ENCODE measurements at places on chromosomes 11 and 22. TPM values are rescaled to one million over a fixed set of nuclear protein-coding genes. Genes with fewer than 3 reads are reported as not detected.

DNA sequence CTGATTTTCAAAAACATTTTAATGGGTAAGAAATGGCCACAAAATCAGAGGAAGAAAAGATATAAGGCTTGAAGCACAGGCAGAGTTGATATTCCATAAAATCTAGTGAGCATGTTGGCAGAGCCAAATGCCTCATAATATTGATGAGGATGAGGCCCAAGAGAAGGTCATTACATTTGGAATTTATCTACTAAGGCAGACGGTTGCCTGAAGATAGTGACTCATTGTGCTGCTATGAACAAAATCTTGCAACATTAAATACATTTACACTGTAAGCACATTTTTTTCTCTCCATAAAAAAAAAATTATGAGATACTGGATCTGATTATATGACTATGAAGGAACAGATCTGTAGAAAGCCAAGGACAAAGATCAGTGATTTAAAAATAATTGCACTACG is 881.4 kb upstream of the CHORDC1 start:
- peak; percentile 71 for DNase-seq

The SCN3B gene
- total RNA-seq: under 0.01 TPM

DNA sequence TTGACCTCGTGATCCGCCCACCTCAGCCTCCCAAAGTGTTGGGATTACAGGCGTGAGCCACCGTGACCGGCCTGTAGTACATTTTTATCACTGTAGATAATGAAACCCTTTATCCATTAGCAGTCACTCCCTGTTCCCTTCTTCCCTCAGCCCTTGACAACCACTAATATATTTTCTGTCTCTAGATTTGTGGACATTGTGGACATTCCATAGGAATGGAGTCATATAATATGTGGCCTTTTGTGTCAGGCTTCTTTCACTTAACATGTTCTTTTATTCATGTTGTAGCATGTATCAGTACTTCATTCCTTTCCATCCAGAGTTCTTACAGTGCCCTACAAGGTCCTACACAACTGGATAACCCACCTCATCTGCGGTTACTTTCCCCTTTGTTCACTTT is 30.5 kb downstream of the RRM1 start:
- peak; percentile 15 for DNase-seq

DNA sequence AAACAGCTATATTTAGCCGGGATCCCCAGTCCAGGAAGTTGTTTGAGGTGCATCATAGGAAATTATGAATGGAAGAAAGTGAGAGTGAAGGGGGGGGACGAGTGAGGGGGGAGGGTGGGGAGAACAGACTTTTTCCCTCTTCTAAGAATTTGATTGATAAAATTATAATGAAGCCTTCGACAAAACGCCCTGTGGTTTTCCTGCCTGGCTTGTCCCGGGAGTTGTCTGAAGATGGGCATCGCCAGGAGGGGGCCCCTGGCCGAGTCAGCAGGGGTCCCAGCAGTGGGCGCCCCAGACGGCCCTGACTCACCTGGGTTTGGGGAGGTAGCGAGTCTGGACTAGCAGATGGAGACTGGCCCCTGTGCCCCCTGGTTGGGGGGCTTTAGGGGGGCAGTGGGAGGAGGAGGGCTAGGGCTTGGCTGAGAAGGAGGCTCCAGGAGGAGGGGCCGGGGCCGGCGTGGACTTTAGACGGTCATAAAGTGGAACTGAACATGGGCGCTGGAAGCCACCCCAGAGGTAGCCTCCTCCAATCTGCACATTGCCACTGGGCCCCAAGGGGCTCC is 336 bp upstream of the LIF start:
- DNase-seq: no peak

GRCh38 chr22:25495285-25495684 is 69.2 kb upstream of the GRK3 start:
- DNase-seq: no peak

The TSKU gene
- total RNA-seq: 18.6 TPM

GRCh38 chr22:32612834-32613233 is 138.2 kb downstream of the FBXO7 start:
- DNase-seq: no peak

DNA sequence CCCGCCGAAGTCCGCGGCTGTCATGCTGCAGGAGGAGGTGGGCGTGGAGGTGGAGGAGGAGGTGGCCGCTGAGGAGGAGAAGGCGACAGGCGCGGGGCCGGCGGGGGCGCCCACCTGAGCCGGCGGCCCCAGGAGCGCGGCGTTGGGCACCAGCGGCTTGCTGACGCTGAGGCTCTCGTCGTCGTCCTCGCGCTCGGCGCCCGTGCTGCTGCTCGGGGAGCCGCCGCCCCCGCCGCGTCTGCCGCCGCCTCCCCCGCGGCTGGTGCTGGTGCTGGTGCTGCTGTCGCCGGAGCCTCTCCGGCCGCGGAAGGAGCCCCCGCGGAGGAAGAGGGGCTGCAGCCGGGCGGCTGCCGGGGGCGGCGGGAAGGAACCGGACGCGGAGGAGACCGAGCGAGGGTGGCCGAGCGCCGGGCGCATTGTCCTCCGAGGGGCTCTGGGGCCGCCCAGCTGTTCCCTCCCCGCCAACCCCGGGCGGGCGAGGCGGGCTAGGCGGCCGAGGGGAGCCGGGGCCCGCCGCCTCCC is 388 bp downstream of the TMEM121B start:
- DNase-seq: no peak

DNA sequence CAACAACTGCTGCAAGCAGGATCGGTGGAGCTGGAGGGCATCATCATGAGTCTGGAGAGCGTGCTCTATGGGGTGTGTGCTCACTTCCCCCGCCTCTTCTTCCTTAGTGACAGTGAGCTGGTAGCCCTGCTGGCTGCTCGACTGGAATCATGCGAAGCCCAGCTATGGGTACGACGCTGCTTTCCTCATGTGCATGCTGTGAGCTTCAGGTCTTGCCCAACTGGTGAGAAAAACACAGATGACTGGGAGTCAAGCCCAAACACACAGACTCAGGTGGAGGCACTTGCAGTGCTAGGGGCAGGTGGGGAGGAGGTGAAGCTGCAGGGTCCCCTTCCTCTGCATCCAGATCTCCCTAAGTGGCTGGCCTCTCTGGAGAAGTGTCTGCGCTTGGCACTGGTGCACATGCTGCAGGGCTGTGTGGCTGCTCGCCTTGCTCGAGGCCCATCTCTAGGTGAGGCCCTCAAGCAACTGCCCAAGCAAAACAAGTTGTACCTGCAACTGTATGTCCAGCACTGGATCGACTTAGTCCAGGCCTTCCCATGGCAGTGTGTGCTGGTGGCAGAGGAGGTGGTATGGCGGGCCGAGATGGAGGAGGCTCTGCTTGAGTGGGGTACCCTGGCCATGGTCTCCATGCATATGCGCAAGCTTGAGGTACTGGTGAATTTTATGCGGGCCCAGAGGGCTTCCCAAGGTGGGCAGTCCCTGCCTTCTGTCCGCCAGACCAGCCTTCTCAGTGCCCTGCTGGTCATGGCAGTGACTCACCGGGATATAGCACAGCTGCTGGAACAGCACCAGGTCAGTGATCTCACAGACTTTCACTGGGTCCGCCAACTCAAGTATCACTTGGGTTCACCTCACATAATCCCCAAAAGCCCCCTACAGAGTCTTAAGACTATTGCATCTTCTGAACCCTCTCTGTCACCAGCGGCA is 48.1 kb downstream of the DNHD1 start:
- DNase-seq: no peak

GRCh38 chr11:62883673-62884072 is 3.0 kb downstream of the SLC3A2 start:
- no peak for DNase-seq

DNA sequence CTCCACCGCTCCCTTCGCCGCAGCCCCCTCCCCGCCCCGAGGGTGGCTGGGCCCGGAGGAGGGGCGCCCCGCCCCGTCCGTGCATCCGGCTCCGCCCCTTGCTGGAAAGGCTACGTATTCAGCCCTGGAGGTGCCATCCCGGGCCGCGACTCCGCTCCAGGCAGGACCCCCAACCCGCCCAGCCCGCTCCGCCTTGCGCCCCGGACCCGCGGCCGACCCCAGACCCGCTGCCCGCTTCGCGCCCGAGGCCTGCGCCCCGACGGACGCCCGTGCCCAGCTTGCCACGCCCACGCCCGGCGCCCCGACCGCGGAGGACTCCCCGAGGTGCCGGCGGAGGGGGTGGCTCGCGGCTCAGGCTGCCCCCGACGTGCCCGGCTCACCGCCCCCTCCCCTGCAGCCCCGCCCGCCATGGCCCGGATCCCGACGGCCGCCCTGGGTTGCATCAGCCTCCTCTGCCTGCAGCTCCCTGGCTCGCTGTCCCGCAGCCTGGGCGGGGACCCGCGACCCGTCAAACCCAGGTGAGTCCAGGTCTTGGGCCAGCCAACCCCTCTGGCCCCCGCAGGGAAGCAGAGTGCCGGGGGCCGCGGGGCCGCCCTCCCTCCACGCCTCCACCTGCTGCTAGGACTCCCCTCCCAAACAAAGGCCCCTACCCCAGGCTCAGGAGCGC is at the start of gene ADM2:
Gene ADM2 (plus strand): TSS at position 104 of the 667 bp plus-strand sequence. CDS start 305 bp downstream, at position 409.
- DNase-seq: peak; percentile 25

GRCh38 chr11:87889126-87889525 is 286.1 kb downstream of the RAB38 start:
- DNase-seq: no peak

GRCh38 chr11:58926251-58926650 is 13.0 kb upstream of the GLYATL1 start:
- no peak for DNase-seq

The IFITM1 gene
- 76.4 TPM for total RNA-seq

The ZFTA gene
- 12.2 TPM for total RNA-seq

The OR51B5 gene
- total RNA-seq: 0.32 TPM

The OR52N2 gene
- total RNA-seq: not detected
